ENCODE measurements at places on chromosomes 5 and 9.

DNA sequence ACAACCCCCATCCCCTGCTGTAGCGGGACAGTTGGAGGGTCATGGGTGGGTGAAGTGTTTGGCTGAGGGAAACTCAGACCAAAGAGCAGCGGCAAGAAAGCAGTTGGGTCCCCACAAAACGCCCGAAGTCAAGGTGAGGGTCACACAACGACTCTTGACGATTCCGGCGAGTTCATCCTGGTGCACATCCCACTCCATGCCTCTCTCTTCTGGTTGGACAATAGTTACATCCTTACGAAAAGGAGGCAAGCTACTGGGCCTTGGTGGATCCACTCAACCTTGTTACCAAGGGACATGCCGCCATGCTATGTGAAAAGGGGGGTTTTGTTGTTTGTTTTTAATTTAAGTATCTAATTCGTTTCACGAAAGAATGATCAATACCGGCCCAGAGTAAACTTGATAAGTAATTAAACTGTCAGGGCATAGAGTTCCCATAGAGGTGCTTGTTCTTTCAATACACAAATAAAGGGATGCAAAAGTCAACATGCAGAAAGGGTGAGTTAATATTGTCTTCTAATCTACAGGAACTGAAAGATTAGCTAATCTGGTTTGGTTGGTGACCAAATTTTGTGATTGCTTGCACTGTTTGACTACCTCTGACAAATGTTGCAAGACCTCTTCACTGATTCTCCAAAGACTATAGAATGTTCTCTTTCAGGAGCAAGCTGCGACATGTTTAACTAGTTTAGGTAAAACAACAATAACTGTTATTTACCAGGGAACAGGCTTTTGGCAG is 732 bp upstream of the SMIM15 start:
- DNase-seq, result no peak

GRCh38 chr9:72431036-72431435 is 66.0 kb upstream of the ZFAND5 start:
- DNase-seq, result no peak

DNA sequence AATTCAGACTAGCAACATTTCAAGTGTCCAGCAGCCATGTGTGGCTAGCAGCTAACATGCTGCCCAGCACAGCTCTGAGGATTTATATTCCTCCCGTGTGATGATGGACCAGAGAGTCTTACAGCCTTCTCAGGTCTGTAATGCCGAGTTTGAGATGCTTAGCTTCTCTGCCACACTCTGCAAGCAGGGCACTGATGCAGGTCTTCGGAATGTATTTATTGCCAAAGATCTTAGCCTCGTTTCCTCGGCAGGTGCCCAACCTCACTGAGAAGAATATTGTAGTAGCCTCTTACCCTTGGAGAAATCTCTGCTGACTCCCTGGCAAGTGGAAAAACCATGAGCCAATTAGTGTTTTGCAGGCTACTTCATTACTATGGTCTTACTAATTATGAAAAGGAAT is 3.7 kb upstream of the RAI14 start:
- no peak for DNase-seq

DNA sequence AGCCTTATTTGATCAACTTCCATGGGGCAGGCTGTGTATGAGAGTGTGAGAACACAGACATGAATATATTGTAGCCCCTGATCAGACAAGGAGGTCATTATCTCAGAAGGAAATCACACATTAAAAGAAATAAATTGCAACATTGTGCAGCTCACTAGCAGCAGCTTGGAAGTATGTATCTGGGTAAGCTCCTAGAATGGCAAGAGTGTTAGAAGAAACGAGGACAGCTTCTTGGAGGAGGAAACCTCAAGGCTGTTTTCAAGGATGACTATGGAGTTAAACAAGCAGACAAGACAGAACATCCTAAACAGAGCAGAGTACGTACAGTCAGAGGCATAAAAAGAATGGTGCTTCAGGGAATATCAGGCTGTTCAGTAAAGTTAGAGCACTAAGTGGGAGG is 511.0 kb downstream of the SLCO4C1 start:
- DNase-seq, result no peak

GRCh38 chr5:93580063-93580926 is 724 bp downstream of the NR2F1-AS1 start:
- no peak for DNase-seq

DNA sequence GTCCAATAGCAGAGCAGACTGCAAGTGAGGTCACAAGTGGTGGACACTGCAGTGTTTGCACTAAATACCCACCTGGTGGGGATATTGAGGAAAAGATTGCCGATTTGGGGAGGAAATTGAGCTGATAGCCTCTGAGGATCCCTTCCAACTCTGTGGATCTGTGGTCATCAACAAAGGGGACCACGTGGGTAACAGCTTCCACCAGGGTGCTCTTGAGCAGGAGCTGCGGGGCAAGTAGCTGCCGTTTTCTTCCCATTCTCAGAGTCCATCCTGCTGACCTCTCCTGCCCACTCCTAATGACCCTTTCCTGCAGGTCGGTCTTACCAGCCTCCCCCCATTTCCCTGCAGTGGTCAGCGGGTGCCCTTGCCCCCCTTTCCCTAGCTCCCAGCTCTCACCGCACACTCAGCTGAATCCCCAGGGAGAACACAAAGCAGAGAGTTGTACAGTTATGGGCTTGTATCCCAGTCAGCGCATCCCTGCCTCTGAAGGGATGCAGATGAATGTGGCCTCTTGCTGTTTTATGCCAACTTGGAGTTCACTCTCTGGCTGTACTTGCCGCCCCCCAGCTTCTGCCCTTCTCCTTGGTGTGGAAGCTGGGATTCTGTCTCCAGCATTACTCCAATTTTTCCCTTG is 18.0 kb downstream of the DAPK1 start:
- no peak for DNase-seq

DNA sequence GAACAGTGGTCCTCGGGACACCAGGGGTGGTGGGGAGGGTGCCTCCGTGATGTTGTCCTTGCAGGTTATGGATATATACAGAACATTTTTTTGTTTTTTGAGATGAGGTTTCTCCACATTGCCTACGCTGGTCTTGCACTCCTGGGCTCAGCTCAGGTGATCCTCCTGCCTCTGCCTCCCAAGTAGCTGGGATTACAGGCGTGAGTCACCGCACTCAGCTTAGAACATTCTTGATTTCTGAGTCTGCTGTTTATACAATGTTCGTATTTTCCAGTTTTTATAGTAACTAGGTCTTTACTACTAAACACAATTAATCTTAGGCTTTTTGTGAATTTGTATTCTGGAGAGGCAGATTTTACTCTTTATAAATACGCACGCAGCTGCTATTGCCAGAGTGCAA is 6.0 kb downstream of the PMPCA start:
- no peak for DNase-seq

All from stimulated activated CD8-positive, alpha-beta memory T cell treated with anti-CD3 and anti-CD28 coated beads, Interleukin-2, amount 100 ng/mL, for 1 hour (primary cell).